ENCODE measurements at places on chromosomes 7 and 10. TPM values are rescaled to one million over a fixed set of nuclear protein-coding genes. Genes with fewer than 3 reads are reported as not detected.

Gene LGI1
- not detected for total RNA-seq

GRCh38 chr10:71395621-71396020 is 1.1 kb upstream of the CDH23 start:
- DNase-seq = no peak
- no peaks in the 10 kb centered on the region for H3K36me3 ChIP-seq
- H3K27ac ChIP-seq = no peak overlapping the region
- peaks cover 11% of the 10 kb centered on the region for H3K27me3 ChIP-seq
- peaks cover 11% of the 10 kb centered on the region for H3K4me1 ChIP-seq

GRCh38 chr7:80806663-80807062 is 112.2 kb downstream of the SEMA3C start:
- no peak overlapping the region for H3K27ac ChIP-seq
- H3K4me1 ChIP-seq = no peaks in the 10 kb centered on the region
- no peaks in the 10 kb centered on the region for H3K27me3 ChIP-seq
- H3K4me3 ChIP-seq = no peak overlapping the region

DNA sequence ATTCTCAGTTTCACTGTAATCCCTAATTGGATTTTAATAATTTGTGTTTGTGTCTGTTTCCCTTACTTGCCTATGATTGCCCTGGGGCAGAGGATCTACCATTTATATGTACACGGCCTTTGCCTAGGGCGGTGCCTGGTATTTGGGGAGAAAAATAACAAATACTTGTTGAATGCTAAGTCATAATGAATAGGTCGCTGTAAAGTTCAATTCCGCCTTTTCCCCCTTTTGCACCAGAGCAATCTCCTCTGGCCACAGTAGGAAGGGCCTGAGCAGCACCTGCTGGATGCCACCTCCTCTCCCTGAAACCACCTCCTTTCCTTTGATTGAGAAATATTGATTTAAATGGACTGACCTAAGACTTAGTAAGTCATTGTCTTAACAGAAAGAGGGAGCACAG is 70.2 kb downstream of the RHOBTB1 start:
- H3K27ac ChIP-seq = no peak overlapping the region
- DNase-seq = no peak
- no peak overlapping the region for H3K4me3 ChIP-seq
- no peaks in the 10 kb centered on the region for H3K4me1 ChIP-seq
- H3K36me3 ChIP-seq = no peaks in the 10 kb centered on the region

Gene OGDHL
- total RNA-seq = 0.79 TPM

DNA sequence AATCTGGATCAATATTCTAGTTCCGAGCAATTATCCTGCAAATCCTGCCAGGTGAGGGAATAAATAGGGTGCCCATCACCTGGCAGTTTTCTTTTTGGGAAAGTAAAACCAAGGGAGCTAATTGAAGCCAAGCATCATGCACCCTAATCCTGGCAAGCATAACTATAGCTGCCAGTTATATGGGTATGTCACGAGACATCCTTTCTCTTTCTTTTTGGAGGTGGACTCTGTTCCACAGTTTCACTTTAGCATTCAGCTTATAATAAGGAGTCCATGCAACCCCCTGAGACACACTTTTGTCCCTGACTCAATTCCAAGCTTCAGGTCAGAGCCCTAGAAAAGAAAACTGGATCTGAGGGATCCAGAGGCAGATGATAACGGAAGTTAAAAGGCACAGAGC is 222.5 kb downstream of the PHF14 start:
- no peaks in the 10 kb centered on the region for H3K27me3 ChIP-seq
- H3K36me3 ChIP-seq = no peaks in the 10 kb centered on the region

- H3K36me3 ChIP-seq = peaks cover 3% of the 10 kb centered on the region
- no peak overlapping the region for H3K27ac ChIP-seq
- no peaks in the 10 kb centered on the region for H3K27me3 ChIP-seq
- H3K4me1 ChIP-seq = no peaks in the 10 kb centered on the region
- no peak for DNase-seq
These were observed 60.8 kb downstream of the LARP4B start for GRCh38 chr10:870564-871166.

DNA sequence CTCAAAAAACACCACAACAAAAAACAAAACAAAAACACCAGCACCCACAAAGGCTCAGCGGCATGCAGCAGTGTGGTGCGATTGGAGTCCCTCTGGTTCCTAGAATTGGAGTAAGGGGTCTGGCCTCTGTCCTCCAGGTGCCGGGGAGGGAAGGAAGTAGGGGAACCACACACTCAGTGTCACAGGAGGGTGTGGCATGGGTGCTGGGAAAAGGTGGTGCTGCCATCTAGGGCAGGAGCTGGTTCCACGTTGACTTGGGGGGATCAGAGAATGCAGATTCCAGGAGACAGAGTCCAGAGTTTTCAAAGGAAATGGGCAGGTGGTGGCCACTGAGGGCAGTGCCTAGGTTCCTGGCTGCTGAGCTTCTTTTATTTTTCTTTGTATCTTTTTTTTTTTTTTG is 19.8 kb upstream of the WIPI2 start:
- no peaks in the 10 kb centered on the region for H3K27me3 ChIP-seq
- H3K4me1 ChIP-seq = no peaks in the 10 kb centered on the region
- no peak for DNase-seq
